ENCODE measurements at places on chromosomes 5 and 9.

- DNase-seq: no peak
Measured at GRCh38 chr5:14342306-14342705, 199.2 kb downstream of the TRIO start.

GRCh38 chr5:1461396-1461795, 16.2 kb upstream of the SLC6A3 start:
- DNase-seq: no peak

GRCh38 chr9:136013524-136014034, 52.4 kb upstream of the UBAC1 start:
- no peak for DNase-seq

- no peak for DNase-seq
Measured at GRCh38 chr9:81035171-81035570, 654.2 kb downstream of the TLE1 start.

DNA sequence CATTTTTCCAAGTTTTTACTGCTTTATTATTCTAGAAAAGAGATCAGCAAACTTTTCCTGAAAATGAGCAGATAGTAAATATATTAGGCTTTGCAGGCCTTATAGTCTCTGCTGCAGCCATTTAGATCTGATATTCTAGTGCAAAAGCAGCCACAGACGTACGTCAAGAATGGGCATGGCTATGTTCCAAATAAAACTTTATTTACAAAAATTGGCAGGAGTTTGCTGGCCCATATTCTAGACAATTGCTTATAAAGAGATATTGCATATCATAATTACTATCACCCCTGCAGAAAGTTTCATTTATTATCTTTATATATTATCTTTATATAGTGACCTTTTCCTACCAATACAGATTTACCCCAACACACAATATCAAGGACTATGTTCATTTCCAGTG, 161.9 kb upstream of the ACOT12 start:
- no peak for DNase-seq

DNA sequence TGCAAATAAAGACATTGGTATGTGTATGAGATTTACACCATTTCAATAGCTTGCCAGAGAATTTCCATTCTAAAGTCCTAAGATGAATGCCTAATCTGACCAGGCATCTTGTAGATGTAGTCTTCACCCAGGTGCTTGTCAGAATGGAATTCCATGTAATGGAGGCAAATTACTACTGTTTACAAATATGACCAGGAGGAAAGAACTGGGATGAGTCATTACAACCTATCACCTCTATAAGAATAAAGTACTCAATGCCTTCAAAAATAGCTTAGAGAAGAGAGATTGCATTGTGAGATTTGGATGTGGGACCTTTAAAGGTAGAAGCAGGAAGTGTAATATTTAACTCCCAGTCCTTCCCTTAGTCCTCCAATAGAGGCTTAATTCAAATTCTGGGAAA, 507.0 kb upstream of the PTGER4 start:
- DNase-seq: no peak

DNA sequence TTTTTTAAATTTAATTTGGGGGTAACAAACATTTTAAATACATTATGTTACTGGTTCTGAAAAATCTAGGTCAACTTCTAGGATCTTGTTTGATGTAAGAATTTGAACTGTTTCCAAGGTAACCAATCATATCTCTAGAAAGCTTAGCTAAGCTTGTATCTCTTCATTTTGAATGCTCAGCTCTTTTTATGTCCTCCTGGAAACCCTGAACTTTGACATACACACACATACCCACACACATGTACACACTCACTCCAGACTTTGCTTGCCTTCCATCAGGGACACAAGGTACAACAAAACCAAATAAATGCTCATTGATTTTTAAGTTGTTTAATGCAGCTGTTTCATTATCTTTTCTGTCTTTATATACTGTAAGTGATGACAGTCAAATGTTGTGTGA, 178.5 kb downstream of the RAB3C start:
- no peak for DNase-seq

DNA sequence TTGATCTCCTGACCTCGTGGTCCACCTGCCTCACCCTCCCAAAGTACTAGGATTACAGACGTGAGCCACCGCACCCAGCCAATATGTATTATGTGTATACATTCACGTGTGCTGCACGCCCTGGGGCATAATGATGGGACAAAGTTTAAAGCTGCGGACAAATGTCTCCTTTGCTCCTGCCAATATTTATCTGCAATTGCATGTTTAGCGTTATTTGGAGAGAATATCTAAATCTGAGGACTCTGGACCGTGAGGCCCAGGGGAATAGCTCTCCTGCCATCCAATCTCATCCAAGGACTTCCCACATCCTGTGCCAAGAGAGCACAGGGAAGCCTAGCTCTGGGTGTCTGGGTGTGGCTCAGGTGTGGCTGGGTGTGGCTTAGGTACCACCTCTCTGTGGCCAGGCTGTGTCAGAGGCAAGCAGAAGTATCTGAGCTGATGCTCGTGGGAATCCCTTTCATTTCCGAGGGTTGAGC, 6.9 kb upstream of the BOD1 start:
- no peak for DNase-seq

DNA sequence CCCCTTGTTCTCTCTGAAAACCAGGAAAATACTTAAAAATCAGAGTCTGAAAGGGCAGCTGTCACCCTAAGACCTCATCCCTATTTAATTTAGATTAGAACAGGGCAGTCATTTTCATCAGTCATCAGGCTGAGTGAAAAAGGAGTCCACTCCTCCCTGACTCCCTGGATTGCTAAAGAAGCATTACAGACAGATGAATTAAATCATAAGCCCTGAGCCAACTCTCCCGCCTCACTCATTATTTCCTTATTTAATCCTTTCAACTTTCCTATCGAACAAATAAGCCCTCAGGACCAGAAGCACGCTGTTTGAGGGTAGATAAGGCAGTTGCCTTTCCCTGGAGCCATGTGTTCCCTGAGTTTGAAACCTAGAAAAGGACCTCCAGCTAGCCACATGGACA, 201.9 kb upstream of the ANKRD55 start:
- DNase-seq: no peak
